Thyroid gland (tissue), 4 donors: ENCODE measurements at places on chromosomes 7 and 10.

DNA sequence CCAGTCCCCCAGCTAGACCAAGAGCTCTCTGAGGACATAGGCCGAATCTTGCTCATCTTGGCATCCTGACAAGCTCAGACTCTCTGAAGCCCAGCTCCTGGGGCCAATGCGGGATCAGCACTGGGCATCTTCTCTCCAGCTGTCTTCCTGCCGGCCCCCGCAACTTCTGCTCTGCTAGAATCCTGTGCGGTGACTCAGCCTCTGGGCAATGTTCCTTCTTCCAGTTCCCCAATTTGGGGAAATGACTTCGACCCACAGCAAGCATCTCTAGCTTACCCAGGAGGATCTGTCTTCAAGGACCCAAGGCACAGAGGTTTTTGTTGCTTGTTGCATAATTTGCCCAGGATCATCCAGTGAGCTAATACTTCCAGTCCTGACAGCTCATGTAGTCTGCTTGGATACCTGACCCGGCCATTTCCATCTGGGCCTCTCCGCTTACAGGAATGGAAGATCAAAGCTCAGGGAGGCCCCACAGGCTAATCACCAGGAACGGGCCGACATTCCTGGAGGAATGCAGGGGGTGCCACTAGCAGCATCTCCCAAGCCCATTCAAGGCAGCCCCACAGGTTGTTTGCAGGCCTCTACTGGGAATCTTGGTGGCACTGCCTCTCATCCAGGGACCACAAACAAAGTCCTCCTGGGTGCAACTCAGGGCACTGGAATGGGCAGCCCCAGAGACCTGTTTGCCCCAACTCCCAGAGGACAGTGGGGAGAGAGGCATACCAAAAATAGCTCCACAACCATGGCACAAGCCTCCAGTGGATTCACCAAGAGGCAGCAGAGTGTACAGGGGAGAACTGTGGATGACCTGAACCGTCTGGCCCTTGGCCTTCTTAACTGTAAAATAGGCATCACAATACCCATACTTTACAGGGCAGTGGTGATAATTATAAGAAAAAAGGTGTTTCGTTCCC, 151.9 kb downstream of the NEURL1 start:
- DNase-seq, result no peak

DNA sequence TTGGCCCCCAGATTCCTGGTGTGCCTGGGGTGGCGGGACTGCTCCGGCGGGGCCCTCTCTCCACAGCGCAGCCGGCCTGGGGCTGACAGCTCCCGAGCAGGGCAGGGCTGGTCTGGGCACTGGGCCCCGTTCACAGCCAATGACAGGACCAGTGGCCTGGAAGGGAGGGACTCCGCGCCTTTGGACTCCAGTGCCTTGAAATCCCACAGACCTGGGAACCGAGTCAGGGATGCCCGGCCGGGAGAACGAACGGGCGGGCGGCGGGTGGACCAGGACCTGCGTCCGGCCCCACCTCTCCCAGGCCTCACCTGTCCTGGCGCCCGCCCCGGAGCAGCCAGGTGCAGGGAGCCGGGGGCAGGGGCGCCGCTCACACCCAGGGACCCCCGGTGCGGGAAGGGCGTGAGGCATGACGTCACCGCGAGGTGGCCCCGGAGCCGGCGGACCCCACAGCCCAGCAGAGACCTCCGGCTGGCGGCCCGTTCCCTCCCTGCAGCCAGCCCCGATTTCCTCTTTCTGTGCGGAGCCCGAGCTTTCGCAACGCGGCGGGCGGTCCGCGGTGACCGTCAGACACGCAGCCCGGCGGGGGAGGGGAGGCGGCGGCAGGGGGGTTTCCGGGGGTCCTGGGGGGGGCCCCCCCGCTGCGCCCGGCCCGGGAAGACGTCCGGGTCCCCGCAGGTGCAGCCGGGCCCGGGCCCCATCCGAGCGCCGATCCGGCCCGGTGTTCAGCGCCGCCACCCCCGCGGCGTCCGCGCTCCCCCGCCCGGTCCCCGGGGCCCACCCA, 743 bp downstream of the ADAP1 start:
- DNase-seq, result peak; percentile 82

DNA sequence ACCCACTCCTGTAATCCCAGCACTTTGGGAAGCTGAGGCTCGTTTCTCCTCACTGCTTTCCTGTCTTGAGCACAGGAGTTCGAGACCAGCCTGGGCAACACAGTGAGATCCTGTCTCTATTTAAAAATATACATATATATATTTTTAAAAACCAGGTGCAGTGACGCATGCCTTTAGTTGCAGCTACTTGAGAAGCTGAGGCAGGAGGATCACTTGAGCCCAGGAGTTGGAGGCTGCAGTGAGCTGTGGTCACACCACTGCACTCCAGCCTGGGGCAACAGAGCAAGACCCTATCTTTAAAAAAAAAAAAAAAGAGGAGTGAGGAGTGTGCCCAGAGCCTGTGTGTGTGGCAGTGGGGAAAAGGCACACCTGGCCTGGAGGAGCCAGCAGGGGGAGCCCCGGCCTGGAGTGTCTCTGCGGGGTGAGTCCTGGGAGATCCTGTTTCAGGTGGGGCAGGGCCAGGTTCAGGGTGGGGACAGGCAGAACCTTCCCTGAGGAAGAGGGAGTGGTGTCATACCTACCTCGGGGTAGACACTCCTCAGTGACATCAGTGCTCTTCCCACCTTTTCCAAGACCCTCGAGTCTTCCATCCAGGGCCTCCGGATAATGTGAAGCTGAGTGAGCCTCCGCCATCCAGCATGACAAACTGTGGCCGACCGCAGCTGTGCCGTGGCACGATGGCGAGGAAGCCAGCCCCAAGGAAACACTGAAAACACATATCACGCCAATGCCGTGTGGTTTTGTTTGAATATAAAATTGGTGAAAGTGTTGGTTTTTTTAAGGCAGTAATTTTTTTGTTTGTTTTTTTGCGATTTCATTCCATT, 9.0 kb upstream of the ARPC1B start:
- DNase-seq, result peak; percentile 58

DNA sequence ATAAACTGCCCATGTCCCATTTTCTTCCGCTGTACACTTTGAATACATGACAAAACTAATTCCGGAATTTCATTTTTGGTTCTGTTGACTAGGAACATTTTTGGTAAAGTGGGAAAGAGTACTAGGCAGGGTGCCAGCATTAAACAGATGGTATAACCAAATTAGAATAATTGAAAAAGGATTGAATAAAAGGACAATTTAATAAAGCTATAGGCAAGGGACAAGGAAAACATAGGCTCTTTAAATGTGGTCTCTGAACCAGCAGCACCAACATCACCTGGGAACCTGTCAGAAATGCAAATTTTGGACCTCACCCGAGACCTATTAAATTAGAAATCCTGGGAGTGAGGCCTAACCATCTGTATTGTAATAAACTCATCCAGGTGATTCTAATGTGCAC, 376.9 kb downstream of the LRRTM3 start:
- no peak for DNase-seq

- DNase-seq, result no peak
These were observed 670.1 kb downstream of the MAGI2 start for GRCh38 chr7:78783179-78783962.

DNA sequence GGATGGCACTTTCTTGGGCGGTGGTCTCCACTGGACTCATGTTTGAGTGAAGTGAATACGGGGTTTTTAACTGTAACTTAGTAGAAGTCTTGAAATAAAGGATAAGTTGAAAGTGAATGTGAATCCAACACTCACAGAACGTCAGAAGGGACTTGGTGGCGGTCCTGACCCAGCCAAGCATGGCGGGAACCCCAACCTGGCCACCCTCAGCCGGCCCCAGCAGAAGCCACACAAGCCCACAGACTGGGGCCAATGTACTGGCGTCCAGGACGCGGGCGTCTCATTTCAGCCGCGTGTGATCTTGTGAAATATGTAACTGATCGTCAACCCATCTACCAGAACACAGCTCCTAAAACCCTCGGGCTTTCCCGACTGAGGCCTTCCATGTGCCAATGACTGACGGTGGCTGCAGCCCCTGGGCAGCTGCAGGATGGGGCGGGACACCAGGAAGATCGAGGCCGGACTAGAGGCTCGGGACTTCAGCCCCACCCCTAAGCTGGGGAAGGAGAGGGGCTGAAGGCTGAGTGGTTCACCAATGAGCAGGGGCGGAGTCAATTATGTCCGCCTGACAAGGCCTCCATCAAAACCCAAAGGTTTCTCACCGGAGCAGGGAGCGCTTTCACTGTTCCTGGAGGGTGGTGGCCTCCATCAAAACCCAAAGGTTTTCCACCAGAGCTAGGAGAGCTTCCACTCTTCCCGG, 161.5 kb downstream of the MAD1L1 start:
- DNase-seq, result no peak
